ENCODE measurements at places on chromosomes 2 and 18. TPM values are rescaled to one million over a fixed set of nuclear protein-coding genes. Genes with fewer than 3 reads are reported as not detected.
A peak's percentile ranks its signal among the peaks of the same experiment; 100 is the strongest.

ABCG8 gene
- not detected for total RNA-seq

C2orf80 gene
- total RNA-seq = not detected

DNA sequence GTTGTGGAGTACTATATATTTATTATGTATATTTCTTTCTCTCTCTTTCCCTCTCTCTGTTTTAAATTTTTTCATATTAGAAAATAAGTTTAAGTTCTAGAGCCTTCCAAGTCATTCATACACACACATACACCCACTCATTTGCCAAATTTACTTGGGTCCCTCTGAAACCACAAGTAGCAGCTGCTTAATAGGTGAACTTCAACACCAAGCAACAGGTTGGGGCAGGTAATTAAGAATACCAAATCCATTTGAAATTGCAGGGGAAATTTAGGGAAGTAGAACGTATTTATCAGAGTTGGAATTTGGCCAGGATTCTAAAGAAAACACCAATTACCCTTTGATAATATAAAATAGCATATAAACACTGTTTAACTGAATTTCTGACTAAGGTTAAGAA is 75.0 kb upstream of the RBBP8 start:
- DNase-seq = no peak
- H3K27ac ChIP-seq = no peak overlapping the region
- no peaks in the 10 kb centered on the region for H3K4me1 ChIP-seq
- no peak overlapping the region for H3K4me3 ChIP-seq
- H3K36me3 ChIP-seq = no peaks in the 10 kb centered on the region

- H3K36me3 ChIP-seq = no peaks in the 10 kb centered on the region
- DNase-seq = no peak
- H3K27me3 ChIP-seq = no peaks in the 10 kb centered on the region
- H3K4me3 ChIP-seq = no peak overlapping the region
These were observed 323.3 kb upstream of the ZNF521 start for GRCh38 chr18:25675123-25675850.

TTN gene
- total RNA-seq = 0.50 TPM

- peaks cover 45% of the 10 kb centered on the region for H3K27me3 ChIP-seq
- DNase-seq = no peak
- no peaks in the 10 kb centered on the region for H3K36me3 ChIP-seq
- peak overlapping the region; percentile 28 for H3K4me3 ChIP-seq
These were observed 627 bp upstream of the CRACDL start for GRCh38 chr2:98936353-98937351.

KCTD1 gene
- 27.0 TPM for total RNA-seq

SERPINB4 gene
- not detected for total RNA-seq

IL1A gene
- 0.43 TPM for total RNA-seq

CLEC4F gene
- total RNA-seq = not detected

- no peak overlapping the region for H3K27ac ChIP-seq
- no peaks in the 10 kb centered on the region for H3K36me3 ChIP-seq
- H3K4me1 ChIP-seq = no peaks in the 10 kb centered on the region
- peaks cover 2% of the 10 kb centered on the region for H3K27me3 ChIP-seq
These were observed 6.2 kb downstream of the FABP1 start for GRCh38 chr2:88121678-88122077.

GRCh38 chr2:71101656-71102055 is 28.4 kb downstream of the MCEE start:
- H3K36me3 ChIP-seq = no peaks in the 10 kb centered on the region
- H3K27me3 ChIP-seq = no peaks in the 10 kb centered on the region
- H3K27ac ChIP-seq = peak overlapping the region; percentile 18
- H3K4me1 ChIP-seq = peaks cover 3% of the 10 kb centered on the region

- no peak overlapping the region for H3K4me3 ChIP-seq
- H3K4me1 ChIP-seq = peaks cover 2% of the 10 kb centered on the region
- no peak overlapping the region for H3K27ac ChIP-seq
- DNase-seq = no peak
These were observed 91.4 kb upstream of the OTOS start for GRCh38 chr2:240231838-240232244.

TMEM169 gene
- 20.1 TPM for total RNA-seq

IFIH1 gene
- total RNA-seq = 70.5 TPM

DNA sequence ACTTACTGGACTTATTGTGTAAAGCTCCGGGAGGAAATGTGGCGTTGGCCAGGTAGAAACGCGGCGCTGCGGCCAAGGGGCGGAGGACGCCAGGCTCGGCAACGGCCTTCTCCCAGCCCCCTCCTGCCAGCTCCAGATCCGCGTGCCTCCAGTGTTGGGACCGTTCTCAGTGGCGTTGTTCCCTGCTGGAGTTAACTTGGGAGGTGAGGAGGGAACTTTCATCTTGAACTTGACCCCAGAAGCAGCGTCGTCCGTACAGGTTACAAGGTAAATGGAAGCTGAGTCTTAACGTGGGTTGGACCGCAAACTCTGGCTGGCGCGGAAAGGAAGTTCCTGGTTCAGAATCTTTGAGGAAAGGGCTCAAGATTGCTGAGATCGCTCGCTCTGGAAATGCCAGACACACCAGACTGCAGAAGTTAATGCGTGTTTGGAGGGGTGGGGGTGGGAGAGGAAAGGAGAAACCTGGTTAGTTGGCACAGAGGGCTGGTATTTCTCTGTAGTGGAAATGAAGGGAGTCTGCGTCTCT is 1.3 kb downstream of the TANC1 start:
- no peaks in the 10 kb centered on the region for H3K27me3 ChIP-seq
- no peaks in the 10 kb centered on the region for H3K36me3 ChIP-seq
- H3K4me3 ChIP-seq = peak overlapping the region; percentile 88

FOXI3 gene
- total RNA-seq = 0.60 TPM

CERKL gene
- not detected for total RNA-seq

PTMA gene
- 469 TPM for total RNA-seq

DNA sequence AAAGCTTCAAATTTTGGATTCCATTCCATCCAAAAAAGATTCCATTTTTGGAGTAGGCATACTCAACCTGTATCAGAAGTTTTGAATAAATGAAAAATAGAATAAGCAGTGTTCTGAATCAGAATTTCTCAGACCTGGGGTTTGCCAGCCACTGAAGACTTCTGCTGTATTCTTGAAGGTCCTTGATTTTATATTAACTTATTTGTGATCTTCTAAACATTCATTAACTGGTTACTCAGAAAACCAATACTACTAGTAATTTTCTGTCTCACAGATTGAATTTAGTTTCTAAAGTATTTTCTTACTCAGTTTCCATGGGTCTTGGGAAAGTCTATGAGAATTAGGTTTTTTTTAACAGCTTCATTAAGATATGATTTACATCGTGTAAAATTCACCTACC is 60.9 kb downstream of the RIF1 start:
- no peak overlapping the region for H3K4me3 ChIP-seq
- no peaks in the 10 kb centered on the region for H3K4me1 ChIP-seq
- H3K27ac ChIP-seq = no peak overlapping the region
- H3K36me3 ChIP-seq = peaks cover 53% of the 10 kb centered on the region

- no peaks in the 10 kb centered on the region for H3K36me3 ChIP-seq
- no peak overlapping the region for H3K4me3 ChIP-seq
- H3K27me3 ChIP-seq = peaks cover 3% of the 10 kb centered on the region
- DNase-seq = no peak
- no peaks in the 10 kb centered on the region for H3K4me1 ChIP-seq
- no peak overlapping the region for H3K27ac ChIP-seq
These were observed 88.9 kb downstream of the TTN start for GRCh38 chr2:178718283-178718682.

DNA sequence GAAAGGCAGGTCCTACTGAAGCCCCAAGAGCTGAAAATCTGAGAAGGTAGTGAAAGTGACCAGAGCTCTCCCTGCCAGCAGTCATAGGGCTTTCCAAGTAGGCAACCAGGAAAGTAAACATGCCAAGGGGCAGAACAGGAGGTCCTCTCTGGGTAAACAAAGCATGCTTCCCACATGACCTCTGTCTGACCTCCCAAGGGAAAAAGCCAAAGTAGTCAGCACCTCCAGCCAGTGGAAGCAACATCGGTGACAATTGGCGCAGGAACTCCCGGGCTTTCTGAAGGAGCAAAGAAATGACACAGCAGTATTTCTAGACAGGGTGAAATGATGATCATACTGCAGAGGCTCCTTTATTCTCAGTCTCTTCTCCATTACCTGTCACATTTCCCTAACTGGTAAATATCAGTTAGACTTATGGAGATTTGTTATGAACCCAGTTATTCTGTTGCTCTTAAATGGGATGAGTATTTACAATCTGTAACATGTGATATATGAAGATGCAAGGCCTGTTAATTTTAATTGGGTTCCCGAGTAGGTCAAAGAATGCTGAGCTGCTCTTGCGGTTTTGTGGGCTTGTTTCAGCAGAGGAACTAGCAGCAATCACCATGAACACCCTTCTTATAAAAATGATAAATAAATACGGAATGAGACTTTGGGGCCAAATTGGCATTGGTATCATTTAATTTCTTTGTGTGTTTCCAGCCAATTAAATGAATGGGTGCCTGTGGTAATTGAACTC is 321.0 kb downstream of the RND3 start:
- no peaks in the 10 kb centered on the region for H3K27me3 ChIP-seq
- no peaks in the 10 kb centered on the region for H3K36me3 ChIP-seq
- H3K4me1 ChIP-seq = peaks cover 35% of the 10 kb centered on the region
- peak overlapping the region; percentile 46 for H3K27ac ChIP-seq
- H3K4me3 ChIP-seq = no peak overlapping the region
- DNase-seq = peak; percentile 82
